HAP-1 (cell line): ENCODE measurements at places on chromosomes 5 and 9.

DNA sequence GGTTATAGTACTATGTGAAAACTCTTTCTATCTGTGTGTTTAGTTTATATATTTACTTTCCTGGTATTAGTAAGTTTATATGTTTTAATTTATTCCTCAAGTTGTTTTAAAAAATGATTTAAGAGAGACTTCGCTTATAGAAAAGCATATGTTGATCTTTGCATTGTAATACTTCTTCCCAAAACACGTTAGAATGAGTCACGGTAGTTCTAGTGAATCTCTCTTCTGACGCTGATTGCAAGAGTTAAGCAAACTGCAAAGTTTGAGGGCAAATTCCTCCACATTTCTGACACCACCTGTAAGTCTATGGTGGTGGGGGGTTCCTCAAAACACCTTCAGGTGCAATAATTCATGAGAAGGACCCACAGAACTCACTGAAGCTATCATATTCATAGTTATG lies 327.2 kb downstream of the GLIS3 start:
- no peak for DNase-seq

- DNase-seq: no peak
These were observed 87.9 kb upstream of the FSTL4 start for GRCh38 chr5:133700251-133700650.

DNA sequence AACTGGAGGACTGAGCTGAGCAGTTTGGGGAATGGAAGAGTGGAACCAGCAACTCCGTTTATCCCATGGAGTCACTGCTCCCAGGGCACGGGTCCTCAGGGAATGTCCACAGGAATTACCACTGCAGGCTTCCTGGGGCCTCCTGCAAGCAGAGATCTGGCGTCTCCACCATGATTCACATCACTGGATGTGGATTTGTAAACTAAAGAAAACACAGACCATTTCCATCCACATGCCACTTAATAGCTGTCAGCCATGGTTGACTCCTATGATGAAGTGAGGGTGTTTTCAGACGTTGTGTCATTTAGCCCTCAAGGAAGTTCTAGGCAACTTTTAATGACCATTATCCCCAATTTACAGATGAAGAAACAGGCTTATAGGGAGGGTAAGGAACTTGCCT lies 30.2 kb downstream of the SNCAIP start:
- no peak for DNase-seq

GRCh38 chr9:29437526-29437925 lies 1864.2 kb upstream of the C9orf72 start:
- DNase-seq: no peak

DNA sequence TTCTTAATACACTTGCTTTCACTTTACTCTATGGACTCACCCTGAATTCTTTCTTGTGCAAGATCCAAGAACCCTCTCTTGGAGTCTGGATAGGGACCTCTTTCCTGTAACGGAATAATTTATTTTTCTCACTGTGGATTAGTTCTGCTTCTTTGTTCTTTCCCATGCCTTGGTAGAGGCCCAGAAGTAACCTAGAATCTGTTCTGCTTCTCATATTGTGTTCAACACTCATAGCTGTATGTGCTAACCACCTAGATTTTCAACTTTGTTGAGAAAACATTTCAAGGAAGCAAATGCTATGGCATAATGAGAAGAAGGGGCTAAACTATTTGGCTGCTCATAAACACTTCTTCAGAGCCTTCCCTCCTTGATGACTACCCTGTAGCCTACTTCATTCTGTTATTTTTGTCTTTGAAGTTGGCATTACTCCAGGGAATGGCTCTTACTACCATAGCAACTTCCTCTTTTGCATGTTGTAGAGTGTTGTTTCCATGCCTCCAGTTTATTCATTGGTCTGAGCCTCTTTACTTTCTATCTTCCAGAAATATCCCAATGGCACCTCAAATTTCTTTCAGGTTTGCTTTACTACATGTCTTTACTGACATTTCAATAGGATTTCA lies 74.3 kb downstream of the KIAA0825 start:
- no peak for DNase-seq

DNA sequence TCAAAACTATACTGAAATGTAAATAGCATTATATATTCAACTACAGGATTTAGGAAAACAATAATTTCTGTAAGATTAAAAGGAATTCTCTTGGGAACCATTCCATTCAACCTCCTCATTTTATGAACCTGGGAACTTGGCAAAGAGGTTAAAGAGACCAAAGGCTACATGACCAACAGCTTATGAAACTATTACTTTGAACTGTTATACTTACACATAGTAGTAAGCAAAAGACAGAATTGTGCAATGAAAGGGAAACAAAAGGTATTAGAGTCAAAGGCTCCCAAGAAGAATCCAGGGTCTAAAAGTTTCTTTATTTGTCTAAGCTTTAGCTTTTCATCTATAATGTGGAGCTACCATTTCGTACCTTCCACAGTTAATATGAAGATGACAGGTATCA lies 7.2 kb downstream of the C9orf72 start:
- DNase-seq: no peak

DNA sequence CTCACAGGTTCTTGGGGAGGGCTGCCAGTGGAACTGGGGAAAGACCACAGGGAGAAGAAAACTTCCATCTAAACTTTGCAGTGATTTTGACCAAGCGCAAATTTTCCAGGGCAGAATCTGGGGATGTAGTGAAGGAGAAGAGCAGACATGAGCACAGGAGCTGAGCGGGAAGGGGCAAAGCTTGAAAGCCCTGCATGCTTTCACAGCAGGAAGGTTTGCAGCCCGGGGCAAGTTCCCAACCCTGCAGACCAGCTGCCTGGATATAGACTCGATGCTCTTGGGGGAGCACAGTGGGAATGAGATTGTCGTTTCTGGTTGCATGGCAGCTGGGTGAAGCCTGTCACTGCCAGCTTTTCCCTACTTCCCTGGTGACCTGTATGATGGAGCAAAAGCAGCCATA lies 276.8 kb upstream of the RORB start:
- no peak for DNase-seq

DNA sequence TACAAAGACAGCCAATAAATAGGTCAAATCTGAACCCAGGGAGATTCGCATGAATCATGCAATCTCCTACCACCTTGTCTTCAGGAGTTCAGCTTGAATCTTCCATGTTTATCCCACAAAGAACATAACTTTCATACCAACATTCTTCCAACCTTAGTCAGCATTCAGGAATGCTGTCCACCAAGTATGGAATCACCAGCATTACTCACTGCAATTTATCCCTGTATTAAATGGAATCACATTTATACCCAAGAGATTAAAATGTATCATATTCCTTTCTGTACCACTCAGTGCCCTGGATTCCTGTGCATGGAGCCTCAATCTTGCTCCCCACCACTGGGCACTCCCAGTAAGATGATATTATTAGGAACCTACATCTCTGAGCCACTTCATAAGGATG lies 162.6 kb downstream of the GLIS3 start:
- no peak for DNase-seq

DNA sequence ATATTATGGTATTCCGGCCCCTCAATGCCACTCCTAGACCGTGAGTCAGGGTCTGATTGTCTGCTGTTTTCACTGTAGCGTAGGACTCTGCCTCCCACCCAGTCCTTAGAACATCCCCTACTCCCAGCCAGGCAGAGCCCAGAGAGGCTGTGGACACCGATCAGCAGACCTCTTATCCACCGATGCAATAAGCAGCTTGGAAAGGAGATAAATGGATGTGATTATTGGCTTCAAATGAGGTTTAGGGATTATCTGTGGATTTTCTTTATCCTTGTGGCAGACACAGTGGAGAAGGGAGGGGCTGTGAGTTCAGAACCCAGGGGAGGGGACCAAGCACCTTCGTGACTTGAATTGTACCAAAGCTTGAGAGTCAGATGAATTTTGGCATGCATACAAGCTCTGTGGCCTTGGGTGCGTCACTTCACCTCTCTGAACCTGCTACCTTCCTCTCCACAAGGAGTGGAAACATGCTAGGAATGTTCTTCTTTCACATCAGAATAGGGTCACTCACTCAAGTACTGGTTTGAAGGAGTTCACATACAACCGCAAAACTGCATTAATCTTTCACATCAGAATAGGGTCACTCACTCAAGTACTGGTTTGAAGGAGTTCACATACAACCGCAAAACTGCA lies 83.1 kb upstream of the CPLX2 start:
- no peak for DNase-seq

GRCh38 chr9:108142504-108143201 lies 653.1 kb upstream of the KLF4 start:
- DNase-seq: no peak

DNA sequence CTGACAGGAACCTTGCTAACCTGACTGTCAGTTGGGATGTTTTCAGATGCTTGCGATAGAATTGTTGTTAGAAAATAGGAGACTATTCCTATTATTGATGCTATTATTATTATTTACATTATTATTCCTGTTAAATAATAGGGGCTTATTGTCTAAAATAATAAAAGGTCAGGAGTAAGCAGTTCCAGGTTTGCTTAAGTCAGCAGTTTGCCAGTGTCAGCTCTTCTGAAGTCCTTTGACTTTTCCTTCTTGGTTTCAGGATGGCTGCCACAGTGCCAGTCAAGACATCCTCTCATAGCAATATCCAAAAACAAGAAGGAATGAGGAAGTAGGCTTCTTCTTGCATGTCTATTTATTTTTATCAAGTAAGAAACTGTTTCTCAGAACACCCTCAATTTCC lies 141.7 kb upstream of the MARCHF11 start:
- DNase-seq: no peak

DNA sequence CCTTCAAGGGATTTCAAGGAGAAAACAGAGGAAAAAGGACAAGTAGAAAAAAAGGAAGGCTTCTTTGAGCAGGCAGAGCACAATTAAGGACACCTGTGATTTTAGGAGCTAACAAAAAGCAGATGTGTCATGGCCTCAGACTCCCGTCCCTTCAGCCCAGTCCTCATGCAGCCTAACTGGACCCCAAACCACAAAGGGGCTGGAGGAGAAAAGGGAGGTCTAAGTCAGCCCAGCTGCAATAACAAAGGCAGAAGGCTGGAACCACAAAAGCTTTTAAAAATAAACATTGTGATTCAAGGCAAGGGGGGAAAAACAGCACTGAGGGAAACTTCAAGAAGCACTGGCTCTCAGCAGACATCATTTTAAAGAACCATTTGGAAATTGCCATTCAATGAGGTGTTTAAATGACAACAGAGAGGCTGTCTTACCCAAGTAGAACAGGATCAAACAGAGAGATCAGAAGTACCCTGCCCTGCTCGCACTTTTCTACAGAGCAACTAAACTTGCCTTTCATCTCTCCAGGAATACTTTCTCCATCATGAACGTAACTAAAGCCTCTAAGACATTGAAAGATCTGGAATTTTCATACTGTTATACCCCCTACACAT lies 89.3 kb downstream of the SEMA5A start:
- DNase-seq: no peak

DNA sequence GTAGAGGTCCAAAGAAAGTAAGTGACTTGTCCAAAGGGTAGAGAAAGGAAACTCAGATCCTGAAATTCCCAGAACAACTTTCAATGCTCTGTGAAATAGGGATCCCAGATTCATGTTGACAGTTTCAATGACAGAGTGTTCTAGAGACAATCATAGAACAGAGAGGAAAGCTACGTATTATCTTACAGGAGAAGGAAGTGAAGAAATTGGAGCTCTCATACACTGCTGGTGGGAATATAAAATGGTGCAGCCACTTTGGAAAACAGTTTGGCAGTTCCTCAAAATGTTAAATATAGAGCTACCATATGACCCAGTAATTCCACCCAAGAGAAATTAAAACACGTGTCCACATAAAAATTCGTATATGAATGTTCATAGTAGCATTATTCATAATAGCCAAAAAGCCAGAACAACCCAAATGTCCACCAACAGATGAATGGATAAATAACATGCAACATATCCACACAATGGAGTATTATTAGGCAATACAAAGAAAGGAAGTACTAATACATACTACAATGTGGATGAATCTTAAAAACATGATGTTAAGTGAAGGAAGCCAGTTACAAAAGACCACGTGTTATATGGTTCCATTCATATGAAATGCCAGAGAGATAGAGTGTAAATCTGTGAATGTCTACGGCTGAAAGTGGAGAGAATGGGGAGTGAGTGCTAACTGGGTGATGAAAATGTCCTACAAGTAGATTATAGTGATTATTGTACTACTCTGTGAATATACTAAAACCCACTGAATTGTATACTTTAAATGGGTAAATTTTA lies 197.1 kb downstream of the NTRK2 start:
- no peak for DNase-seq

DNA sequence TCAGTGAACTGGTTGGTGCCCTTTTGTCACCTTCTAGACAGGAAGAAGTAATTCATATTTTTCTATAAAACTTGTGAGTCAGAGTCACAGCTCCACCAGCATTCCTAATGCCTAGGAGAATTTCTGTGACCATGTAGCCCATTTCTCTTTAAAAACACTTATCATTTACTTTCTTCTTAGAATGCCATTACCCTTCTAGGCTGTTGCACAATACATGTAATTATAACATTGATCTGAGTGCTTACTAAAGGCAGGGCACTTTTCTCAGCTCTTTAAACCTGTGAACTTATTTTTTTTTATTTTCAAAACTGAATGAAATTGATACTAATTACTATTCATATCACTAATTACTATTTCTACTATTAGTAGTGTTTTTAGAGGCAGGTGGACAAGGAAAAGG lies 373.7 kb downstream of the TLE4 start:
- no peak for DNase-seq

DNA sequence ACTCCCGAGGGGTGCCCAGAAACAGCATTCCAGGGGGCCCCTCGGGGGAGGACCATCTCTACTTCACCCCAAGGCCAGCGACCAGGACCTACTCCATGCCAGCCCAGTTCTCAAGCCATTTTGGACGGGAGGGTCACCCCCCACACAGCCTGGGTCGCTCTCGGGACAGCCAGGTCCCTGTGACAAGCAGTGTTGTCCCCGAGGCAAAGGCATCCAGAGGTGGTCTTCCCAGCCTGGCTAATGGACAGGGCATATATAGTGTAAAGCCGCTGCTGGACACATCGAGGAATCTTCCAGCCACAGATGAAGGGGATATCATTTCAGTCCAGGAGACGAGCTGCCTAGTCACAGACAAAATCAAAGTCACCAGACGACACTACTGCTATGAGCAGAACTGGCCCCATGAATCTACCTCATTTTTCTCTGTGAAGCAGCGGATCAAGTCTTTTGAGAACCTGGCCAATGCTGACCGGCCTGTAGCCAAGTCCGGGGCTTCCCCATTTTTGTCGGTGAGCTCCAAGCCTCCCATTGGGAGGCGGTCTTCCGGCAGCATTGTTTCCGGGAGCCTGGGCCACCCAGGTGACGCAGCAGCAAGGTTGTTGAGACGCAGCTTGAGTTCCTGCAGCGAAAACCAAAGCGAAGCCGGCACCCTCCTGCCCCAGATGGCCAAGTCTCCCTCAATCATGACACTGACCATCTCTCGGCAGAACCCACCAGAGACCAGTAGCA lies 83.9 kb downstream of the GOLPH3 start:
- DNase-seq: no peak

GRCh38 chr9:83062651-83063527 lies at the start of gene RASEF:
Gene RASEF, minus strand, starts transcription at chr9:83063142. Its CDS starts 275 bp downstream, at chr9:83062867.
- no peak for DNase-seq

DNA sequence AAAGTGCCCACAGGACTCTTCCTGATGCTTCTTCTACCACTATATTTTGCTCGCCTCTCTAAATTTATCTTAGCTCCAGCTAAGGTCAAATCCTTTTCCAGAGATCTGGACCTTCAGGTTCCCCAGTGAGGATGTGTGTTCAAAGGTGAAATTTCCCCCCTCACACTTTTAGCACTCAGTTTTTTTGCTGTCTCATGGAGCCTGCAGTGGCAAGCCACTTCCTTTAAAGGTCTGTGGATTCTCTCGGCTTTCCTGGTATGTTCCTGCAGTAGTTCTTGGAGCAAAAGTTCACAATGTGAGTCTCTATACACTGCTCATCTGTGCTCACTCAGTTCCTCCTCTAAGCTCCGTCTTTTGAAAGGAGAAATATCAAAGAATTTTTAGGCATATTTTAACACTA lies 181.4 kb downstream of the LURAP1L start:
- DNase-seq: no peak
